K562 (cell line): ENCODE measurements at places on chromosomes 6 and 20. TPM values are rescaled to one million over a fixed set of nuclear protein-coding genes. Genes with fewer than 3 reads are reported as not detected.

The SIRPD gene
- total RNA-seq: not detected in 2 replicates

The LHFPL5 gene
- total RNA-seq: not detected in 2 replicates

The OPRM1 gene
- not detected in 2 replicates for total RNA-seq

The RAB44 gene
- not detected in 2 replicates for total RNA-seq

- no peak overlapping the region for H3K27ac ChIP-seq
- H3K4me3 ChIP-seq: no peak overlapping the region
Observed at GRCh38 chr20:49631061-49631716, 63.3 kb upstream of the PTGIS start.

DNA sequence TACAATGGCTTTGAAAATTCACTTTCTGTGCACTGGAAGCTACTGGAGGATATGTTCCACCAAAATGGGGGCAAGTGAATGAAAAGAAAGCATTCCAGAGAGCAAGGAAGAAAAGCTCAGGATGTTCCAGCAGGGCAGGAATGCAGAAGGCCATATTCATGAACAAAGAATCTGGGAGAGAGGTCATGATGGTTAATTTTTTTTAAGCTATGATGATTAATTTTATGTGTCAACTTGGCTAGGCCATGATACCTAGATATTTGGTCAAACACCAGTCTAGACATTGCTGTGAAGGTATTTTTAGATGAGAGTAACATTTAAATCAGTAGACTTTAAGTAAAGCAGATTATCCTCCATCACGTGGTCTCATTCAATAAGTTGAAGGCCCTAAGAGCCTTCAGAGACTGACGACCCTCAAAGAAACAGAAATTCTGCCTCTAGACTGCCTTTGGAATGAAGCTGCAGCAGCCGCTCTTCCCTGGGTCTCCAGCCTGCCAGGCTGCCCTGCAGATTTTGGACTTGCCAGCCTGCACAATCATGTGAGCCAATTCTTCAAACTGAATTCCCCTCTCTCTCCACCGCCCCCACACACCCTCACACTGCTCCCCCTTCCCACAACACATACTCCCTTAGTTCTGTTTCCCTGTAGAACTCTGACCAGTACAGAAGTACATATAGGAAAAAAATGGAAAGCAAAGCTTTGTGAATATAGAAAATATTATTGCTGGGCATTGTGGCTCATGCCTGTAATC lies 20.1 kb upstream of the GCM1 start:
- H3K4me1 ChIP-seq: no peaks in the 10 kb centered on the region
- H3K27ac ChIP-seq: no peak overlapping the region
- H3K4me3 ChIP-seq: no peak overlapping the region
- no peaks in the 10 kb centered on the region for H3K36me3 ChIP-seq
- no peak for DNase-seq

DNA sequence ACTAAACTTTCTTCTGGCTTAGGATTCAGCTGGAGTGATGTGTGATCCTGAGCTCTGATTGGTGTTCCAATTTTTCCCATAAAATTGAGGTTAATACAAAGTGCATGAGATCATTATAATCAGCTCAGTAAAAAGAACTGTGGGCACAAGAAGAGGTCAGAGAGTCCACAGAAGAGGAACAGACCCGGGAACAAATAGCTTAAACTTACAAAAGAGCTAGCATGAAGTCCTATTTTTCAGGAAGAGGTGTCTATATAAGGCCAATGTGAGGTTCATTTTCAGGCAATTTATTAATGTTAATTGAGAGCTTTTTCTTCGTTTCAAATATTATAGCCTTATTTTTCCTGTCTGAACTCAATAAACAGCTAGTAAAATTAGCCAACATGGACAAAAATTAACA lies 26.9 kb upstream of the STX11 start:
- no peaks in the 10 kb centered on the region for H3K27me3 ChIP-seq
- H3K4me3 ChIP-seq: no peak overlapping the region
- H3K27ac ChIP-seq: peak overlapping the region; percentile 64
- H3K36me3 ChIP-seq: no peaks in the 10 kb centered on the region
- DNase-seq: no peak

DNA sequence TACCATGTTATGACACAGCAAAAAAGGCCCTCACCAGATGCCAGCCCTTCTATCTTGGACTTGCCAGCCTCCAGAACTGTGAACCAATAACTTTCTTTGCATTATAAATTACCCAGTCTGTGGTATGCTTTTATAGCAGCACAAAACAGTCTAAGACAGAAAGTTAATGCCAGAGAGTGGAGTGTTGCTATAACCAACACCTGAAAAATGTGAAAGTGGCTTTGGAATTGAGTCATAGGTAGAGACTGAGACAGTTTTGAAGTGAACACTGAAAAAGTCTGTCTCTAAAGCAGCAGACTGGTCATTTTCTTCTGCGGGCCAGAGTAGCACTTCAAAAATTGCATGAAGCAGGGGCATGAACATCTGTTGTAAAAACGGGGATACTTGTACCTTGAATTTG lies 28.0 kb upstream of the ASIP start:
- H3K36me3 ChIP-seq: no peaks in the 10 kb centered on the region
- no peaks in the 10 kb centered on the region for H3K27me3 ChIP-seq
- no peak for DNase-seq
- H3K4me1 ChIP-seq: peaks cover 9% of the 10 kb centered on the region

- no peaks in the 10 kb centered on the region for H3K36me3 ChIP-seq
- no peak within 1 kb of the TSS for H3K27ac ChIP-seq
- no peaks in the 10 kb centered on the region for H3K27me3 ChIP-seq
- peaks cover 34% of the 10 kb centered on the region for H3K4me1 ChIP-seq
- no peak for DNase-seq
- H3K4me3 ChIP-seq: peak within 1 kb of the TSS; percentile 43
Observed at GRCh38 chr20:45833030-45833882, at the start of gene SNX21. Gene SNX21 (plus strand): TSS chr20:45833799. CDS start chr20:45833920, 121 bp downstream.

- H3K36me3 ChIP-seq: no peaks in the 10 kb centered on the region
- no peaks in the 10 kb centered on the region for H3K4me1 ChIP-seq
- no peaks in the 10 kb centered on the region for H3K27me3 ChIP-seq
- no peak for DNase-seq
- H3K4me3 ChIP-seq: no peak overlapping the region
- no peak overlapping the region for H3K27ac ChIP-seq
Observed at GRCh38 chr20:3383878-3384495, 23.5 kb downstream of the DNAAF9 start.

- no peak overlapping the region for H3K27ac ChIP-seq
- DNase-seq: no peak
- H3K27me3 ChIP-seq: no peaks in the 10 kb centered on the region
- H3K4me1 ChIP-seq: peaks cover 7% of the 10 kb centered on the region; the same call in 2 of the 3 replicates
- H3K36me3 ChIP-seq: no peaks in the 10 kb centered on the region
Observed at GRCh38 chr6:116447496-116448011, 13.6 kb upstream of the CALHM6 start.

DNA sequence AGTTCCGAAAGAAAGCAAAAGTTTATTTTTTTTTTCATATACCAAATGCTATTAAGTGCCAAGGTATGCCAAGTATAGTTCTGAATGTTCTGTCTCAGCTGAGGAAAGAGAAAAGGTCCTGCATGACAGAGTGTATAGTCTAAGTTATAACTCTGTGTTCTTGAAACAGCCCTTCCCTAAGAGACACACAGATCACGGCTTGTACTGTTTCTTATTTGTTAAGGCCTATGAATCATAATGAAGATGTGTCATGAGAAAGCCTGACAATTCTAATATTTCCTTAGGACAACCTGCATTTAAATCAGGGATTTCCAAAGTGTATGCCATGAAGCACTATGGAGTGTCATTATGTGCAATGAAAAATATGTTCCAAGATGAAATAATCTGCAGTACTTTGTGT lies 538.7 kb upstream of the CDH4 start:
- no peaks in the 10 kb centered on the region for H3K27me3 ChIP-seq
- H3K36me3 ChIP-seq: no peaks in the 10 kb centered on the region
- no peak for DNase-seq
- no peak overlapping the region for H3K4me3 ChIP-seq
- no peaks in the 10 kb centered on the region for H3K4me1 ChIP-seq
- H3K27ac ChIP-seq: no peak overlapping the region

DNA sequence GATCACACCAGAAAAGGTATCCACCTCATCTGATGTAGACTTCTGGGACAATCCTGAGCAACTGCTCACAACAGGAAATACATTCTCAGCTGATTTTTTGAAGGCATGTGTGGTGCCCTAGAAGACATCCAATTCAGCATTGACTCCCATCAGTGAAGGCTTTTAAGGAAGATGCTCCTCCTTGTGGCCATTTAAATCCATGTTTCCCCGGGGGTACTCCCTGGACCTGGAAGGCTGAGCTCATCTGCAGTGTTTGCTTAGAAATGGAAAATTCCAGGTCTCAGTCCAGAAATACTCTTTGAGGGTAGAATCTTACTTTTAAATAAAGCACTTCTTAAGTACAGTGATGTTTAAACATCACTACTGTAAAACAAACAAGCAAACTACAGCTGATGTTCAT lies 195.5 kb upstream of the PDE10A start:
- H3K36me3 ChIP-seq: no peaks in the 10 kb centered on the region
- no peaks in the 10 kb centered on the region for H3K4me1 ChIP-seq
- no peak overlapping the region for H3K4me3 ChIP-seq
- H3K27me3 ChIP-seq: peaks cover 5% of the 10 kb centered on the region; the same call in 1 of the 3 replicates
- H3K27ac ChIP-seq: no peak overlapping the region

The STMND1 gene
- not detected in 2 replicates for total RNA-seq
